ENCODE measurements at places on chromosomes 3 and 15.

- no peak for ATAC-seq
These were observed 251.5 kb downstream of the CLSTN2 start for GRCh38 chr3:140186421-140186920.

DNA sequence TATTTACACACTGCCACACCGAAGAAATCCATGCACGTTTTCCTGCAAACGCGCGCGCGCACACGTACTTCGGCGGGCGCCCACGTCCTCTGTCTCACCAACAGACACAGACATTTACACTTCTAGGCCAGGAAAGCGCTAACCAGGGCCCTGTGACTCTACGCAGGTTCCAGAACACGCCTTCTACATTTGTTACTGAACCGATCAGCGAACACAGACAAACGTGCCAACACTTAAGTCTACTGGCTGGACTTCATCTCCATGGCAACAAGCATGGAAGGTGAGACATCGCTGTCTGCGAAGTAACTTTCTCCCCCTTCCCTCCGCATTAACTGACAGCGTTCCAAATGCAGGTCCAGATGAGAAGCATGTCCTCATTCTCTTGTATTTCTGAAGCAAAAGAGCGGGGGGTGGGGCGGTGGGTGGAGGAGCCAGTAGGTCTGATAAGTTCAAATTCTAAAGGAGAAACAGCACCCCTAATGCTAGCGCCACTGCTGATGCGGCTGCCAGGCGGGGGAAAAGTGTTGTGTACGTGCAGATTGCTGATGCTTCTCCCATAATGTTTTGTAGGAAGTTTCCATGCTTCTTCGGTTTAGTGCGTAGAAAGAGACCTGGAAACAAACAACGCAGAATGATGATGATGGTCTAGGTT lies at the start of gene CTXN2:
TSS of gene CTXN2 (plus strand) at position 92 of the 652 bp plus-strand sequence. CDS start 9,636 bp downstream, outside the sequence.
- ATAC-seq: no peak

DNA sequence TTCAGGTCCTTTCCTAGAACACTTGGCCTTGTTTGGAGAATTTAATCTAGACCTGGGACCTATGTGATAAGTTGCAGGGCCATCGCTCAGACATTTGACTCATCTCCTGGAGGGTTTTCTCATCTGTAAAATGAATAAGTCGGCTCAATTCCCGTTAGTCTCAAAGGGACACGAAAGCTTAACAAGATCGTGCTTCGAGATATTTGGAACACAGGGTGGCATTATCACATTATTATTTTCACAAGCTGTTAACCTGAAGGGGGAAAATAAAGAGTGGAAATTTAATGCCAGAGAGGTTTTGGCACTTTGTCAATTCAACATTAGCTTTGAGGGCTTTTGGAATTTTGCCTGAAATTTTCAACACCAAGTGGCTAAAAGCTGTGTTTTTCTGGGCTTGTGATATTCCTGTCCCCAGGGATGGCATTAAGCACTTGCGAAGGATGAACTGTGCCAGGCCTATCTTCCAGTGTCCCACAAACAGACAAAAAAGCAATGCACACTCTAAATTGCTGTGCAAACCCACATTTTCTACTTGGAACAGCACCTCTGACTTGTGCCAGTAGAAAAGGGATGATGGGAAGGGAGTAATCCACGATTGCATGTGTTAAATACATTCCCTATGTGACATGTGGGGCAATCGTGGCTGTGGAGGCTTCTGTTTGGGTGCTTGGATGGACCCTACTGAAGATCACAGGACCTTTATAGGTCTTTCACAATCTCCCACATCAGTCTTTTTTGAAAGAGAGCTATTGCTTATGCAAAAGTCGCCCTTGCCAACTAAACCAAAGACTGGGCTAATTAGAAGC lies 478.7 kb downstream of the MFSD1 start:
- ATAC-seq: no peak

- ATAC-seq: no peak
These were observed 40.3 kb upstream of the TSEN2 start for GRCh38 chr3:12443781-12444522.

DNA sequence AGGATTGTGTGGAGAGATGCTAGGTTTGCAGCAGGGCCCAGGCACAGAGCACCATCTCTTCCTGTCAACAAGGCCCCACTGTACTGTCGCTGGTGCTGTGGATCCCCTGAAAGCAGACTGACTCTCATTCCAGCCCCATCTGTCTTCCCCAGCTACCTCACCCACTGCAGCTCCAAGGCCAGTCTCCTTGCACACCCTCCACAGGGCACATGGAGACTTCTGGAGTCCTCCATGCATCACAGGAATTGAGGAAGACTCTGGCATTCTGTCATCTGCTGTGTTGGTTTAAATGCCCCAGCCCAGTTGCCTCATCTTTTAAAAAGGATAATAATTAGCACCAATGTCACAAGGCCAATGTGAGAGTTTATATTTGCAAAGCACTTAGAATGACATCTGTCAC lies 301.2 kb downstream of the RPLP1 start:
- ATAC-seq: no peak

DNA sequence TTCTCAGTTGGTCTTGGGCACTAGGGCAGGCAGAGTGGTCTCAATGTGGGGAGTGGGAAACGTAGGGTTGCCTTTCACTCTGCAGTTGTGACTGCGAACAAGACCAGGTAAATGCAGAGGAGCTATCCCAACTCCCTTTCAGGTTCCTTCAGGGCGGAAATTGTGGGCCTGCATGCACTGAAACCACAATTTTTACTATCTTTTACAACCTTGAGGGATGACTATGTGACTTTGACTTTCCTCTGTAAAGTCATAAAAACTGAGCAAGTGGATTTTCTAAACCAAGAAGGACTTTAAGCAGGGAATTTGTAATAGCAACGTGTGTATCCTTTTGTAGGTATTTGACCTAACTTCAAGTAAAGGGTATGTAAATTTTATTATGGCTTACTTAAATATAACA lies 171.4 kb upstream of the CADPS start:
- ATAC-seq: no peak

- no peak for ATAC-seq
These were observed 252.2 kb downstream of the SHQ1 start for GRCh38 chr3:72595927-72596610.

GRCh38 chr3:156449710-156450574 lies 105.0 kb downstream of the SSR3 start:
- ATAC-seq: no peak

- ATAC-seq: peak; percentile 37
These were observed at the start of gene STAC for GRCh38 chr3:36380221-36381031. Gene STAC, plus strand, starts transcription at chr3:36380504. Its CDS starts 140 bp downstream, at chr3:36380644.

DNA sequence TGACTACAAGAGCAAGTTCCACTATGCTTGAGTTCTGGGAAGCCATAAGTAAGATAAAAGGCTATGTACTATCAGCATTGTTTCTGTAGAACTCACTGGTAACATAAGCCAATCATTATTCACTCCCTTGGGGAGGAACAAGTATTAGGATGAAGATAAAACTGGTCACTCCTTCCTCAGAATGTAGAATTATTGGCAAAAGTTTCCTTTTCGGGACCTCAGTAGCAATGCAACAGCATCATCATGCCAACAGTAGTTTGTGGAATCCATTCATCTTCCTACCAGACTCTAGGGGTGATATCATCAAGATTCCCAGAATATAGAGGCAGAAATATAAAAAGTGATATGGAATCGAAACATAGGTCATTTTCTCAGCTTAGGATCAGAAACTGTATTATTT lies 209.5 kb downstream of the PLOD2 start:
- ATAC-seq: no peak

GRCh38 chr3:32511005-32511404 lies 8.4 kb upstream of the CMTM6 start:
- no peak for ATAC-seq

GRCh38 chr3:194379231-194379630 lies 9.7 kb upstream of the LRRC15 start:
- ATAC-seq: no peak

DNA sequence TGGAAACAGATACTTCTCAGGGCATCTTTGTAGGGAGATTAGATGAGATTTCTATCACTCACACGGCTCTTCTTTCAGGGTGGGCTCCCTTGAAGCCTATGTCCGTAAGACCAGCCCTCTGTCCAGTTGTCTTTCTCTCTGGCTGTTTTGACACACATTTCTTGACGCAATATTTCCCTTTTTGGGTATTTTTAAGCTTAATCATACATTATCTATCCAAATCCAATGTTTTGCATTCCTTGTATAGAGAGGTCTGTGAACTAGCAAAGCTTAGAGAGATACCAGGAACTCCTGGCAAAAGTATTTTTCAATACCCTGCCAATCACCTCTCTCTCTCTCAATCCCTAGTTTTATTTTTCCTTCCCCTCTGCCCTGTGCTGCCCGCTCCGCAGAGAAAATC lies 79.3 kb downstream of the EOMES start:
- ATAC-seq: no peak

DNA sequence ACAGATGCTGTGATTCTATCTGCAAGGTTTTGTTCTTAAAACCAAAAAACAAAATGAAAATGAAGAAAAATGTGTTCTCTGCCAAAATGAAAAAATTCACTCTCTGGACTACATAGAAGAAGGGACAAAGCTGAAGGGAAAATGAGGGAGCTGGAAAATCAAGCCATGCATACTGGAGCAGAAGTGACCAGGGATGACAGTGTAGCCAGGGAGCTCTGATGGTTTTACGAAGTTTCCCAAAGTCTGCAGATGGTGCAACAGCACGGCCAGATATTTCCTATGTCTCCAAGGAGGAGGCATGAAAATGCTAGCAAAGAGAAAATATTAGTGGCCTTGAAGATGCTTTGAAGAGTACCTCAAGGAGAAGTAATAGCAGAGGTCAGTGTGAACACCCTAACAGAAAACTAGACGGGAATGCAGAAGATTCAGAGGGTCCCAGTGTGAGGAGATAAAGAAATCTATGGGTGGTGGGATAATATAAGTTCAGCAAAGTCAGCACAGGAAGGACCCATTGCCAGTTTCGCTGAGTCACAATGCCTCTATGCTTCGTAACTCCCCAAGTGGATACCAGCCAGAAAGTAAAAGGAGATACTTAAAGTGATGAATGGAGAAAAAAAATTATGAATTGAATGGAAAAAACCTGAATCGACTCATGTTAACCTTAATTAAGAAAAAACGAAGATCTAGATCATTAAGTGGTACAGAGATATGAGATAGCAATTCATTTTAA lies 39.0 kb upstream of the POMGNT2 start:
- no peak for ATAC-seq

DNA sequence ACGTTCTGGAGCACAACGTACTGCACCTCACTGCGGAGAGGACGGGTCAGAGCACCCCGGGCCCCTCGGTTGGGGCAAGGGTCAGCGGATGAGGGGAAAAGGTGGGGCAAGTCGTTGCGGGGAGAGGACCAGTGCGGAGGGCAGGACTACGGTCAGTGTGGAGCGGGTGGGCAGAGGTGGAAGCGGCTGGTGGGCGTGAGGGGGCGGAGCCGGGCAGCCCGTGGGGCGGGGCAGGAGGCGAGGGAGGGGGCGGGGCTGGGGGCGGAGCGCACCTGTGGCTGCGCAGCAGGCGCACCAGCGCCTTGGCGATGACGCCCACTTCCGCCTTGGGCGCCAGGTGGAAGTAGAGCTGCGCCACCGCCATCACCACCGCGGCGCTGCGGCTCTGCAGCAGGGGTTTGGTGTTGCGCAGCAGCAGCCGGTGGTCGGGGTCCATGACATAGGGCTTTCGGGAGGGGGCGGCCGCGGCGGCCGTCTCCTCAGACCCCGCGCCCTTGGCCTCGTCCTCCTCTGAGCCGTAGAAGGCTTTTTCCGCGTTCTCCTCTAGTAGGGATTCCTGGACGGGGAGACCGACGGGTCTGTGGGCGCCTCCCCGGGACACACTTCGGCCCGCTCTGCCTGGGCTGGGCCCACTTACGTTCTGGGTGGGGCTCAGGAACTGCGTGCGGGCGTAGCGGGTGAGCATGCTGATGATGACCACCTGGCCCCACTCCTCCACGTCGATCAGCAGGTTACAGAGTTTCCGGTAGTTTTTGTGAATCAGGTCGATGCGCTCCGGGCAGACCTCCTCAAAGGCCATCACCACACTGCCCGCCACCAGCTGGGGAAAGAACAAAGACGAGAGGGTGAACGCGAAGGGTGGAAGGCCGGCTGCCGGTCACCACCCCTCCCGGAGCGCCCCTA lies 29.2 kb downstream of the AP3B2 start:
- peak; percentile 92 for ATAC-seq

GRCh38 chr3:188607805-188608315 lies 453.9 kb downstream of the LPP start:
- no peak for ATAC-seq

DNA sequence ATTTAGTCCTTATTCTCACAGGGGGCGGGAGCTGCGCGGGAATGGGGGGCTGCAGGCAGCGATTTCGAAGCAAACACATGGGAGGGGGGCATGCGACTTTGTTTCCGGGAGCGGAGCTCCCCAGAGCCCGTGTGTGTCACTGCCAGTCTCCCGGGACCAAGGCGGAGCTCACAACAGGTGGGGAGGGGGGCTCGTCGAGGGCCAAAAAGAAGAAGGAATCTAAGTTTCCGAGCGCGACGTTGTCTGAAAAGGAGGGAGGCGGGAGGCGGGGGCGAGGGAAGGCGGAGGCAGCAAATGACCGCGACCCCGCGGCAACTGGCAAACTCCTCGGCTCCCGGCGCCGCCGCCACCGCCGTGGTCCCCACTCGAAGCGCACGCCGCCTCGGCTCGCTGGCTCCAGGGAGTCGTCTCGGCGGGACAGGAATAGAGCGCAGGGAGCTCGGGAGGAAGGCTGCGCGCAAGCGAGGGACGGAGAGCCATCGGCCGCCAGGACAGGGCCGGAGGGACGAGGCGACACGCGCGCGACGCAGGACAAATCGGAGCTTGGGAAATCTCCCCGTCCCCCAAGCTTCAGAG lies 1.4 kb downstream of the FOXP1 start:
- ATAC-seq: peak; percentile 53

DNA sequence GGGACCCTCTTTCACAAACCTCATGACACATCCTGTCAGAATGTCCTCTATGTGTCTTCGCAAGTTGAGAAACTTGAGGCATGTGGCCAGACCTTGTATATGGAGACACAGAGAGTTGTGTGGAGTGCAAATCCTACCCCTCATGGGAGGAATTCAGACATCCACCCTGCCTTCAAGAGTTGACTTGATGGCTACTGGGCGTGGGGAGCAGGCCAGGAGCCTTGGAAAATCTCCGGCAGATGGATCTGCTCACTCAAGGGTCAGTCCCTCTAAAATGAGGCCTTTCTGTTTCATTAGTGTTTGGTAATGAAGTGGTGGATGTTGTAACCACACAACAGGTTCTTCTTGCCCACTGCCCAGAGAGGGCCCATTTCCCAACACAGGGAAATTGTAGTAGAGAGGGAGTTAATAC lies 79.0 kb downstream of the ASB7 start:
- ATAC-seq: no peak

DNA sequence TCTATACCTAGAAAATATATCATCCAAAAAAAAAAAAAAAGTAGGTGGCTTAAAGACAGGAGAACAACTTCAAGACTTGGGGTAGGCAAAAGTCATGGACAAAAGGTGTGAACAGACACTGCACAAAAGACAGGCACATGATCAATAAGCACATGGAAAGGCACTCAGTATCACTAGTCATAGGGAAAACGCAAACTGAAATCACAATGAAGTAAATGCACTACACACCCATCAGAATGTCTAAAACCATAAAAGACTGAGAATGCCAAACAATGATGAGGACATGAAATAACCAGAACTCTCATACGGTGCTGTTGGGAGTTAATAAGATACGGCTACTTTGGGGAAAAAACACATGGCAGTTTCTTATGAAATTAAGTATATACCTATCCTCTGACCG lies 40.0 kb downstream of the CHSY1 start:
- ATAC-seq: no peak
